Activated naive CD8-positive, alpha-beta T cell treated with anti-CD3 and anti-CD28 coated beads, Interleukin-2, amount 10 ng/mL, durations not matched to agents 7 days and 5 days (primary cell): ENCODE measurements at places on chromosomes 2 and 18.

- H3K36me3 ChIP-seq: peaks cover 2% of the 10 kb centered on the region
- DNase-seq: peak; percentile 56
- H3K4me3 ChIP-seq: peak overlapping the region; percentile 90
- peaks cover 5% of the 10 kb centered on the region for H3K27me3 ChIP-seq
- H3K4me1 ChIP-seq: peaks cover 49% of the 10 kb centered on the region
- H3K27ac ChIP-seq: peak overlapping the region; percentile 98
Observed at GRCh38 chr2:230925879-230926765, 1.1 kb upstream of the GPR55 start.

- H3K4me3 ChIP-seq: no peak overlapping the region
- H3K27ac ChIP-seq: no peak overlapping the region
- no peaks in the 10 kb centered on the region for H3K36me3 ChIP-seq
Observed at GRCh38 chr2:236703373-236703709, 133.7 kb downstream of the ACKR3 start.

DNA sequence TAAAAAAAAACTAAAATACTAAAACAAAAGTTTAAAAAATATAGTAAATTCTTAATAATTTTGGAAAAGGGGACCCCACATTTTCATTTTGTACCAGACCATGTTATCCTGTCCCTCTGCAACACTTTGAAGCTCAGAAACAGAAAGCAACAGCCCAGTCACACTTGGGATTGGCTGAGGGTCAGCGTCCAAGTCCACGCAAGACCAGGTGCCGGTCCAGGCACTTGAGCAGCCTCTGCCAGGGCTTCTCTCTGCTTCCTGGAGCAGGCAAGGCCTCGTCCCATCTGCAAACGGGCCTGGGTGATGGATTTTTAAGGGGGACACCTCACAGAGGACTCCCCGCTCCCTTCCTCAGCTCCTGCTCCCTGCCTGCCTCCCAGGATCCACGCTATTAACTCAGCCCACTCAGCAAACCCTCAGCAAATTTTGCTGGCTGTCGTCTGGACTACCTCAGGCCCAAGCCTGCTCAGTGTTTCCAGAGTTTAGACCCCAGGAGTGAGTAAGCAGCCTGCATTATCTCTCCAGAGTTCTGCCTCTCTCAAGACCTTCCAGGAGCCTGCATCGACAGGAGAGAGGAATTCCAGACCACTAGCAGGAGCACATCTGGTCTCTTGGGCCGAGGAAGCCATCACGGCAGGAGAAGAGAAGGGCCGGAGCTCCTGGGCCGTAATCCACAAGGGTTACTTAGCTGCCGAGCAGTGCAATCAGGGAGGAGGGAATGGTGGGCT lies 88.7 kb upstream of the STPG4 start:
- no peak overlapping the region for H3K4me3 ChIP-seq
- H3K27ac ChIP-seq: no peak overlapping the region
- no peaks in the 10 kb centered on the region for H3K36me3 ChIP-seq
- no peak for DNase-seq

GRCh38 chr2:191265311-191266170 lies 20.3 kb downstream of the MYO1B start:
- peaks cover 3% of the 10 kb centered on the region for H3K27me3 ChIP-seq
- no peaks in the 10 kb centered on the region for H3K4me1 ChIP-seq
- H3K36me3 ChIP-seq: no peaks in the 10 kb centered on the region
